NCI-H69 (cell line): ENCODE measurements at places on chromosomes 5 and 9.

GRCh38 chr9:136949239-136949816 lies 2.7 kb upstream of the LCN12 start:
- no peak for DNase-seq

GRCh38 chr9:12935714-12936113 lies 160.9 kb downstream of the LURAP1L start:
- no peak for DNase-seq

- DNase-seq, result no peak
These were observed 256.9 kb downstream of the GLIS3 start for GRCh38 chr9:4042991-4043390.

DNA sequence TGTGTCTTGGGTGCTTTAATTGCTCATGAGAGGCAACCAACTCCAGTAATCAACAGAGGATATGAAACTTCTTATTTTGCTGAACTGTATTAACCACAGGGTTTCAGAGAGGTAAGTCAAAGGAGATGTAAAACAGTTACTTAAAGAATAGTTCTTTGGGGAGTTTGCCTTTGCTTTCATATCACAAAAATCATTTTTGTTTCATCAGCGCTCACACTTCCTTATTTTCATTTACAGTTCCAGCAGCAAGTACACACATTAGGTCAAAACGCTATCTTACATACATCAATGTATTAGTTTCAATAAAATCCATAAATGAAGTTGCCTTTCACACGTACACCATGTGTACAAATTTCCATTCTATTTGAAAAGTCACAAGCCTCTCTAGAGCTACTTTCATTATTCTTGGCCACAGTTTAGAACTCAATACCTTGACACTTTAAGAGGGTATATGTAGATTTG lies 50.1 kb downstream of the ST8SIA4 start:
- DNase-seq, result no peak

GRCh38 chr5:154097031-154097430 lies 58.3 kb downstream of the MFAP3 start:
- DNase-seq, result no peak

DNA sequence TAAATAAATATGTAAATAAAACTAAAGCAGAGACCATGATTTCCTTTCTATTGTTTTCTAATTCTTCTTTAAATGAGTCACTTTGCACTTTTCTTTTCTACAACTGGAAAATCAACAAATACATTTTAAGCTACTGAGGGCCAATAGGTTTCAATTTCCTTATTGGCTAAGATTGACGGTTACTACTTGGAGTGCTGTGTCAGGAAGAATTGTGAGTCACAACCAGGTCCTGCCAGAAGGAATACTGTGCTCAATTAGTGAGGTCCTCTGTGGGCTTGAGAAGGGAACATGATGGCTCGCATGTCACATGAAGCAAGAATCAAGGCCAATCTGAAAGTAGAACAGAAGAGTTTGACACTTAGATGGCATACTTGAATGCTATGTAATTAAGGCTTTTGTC lies 110.8 kb downstream of the HMHB1 start:
- DNase-seq, result peak; percentile 15

DNA sequence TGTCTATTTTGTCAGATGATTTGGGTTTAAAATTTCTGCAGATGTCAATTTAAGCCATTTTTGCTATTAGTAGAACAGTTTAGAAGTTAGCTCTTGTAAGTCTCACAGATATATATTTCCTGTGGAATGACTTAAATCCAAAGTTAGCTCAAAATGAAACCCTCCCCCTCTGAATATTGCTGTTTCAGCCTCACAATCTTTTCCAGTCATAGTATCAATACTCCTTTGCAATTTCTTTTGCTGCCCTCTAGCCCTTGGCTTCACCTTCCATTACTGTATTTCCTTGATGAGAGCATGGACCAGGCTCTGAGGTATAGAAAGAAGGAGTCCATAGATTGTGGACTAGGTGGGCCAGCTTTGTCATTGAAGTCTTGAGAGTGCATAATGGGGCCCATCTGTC lies 124.4 kb downstream of the ATG10 start:
- DNase-seq, result no peak

GRCh38 chr5:83255268-83255667 lies 177.9 kb downstream of the XRCC4 start:
- DNase-seq, result no peak

DNA sequence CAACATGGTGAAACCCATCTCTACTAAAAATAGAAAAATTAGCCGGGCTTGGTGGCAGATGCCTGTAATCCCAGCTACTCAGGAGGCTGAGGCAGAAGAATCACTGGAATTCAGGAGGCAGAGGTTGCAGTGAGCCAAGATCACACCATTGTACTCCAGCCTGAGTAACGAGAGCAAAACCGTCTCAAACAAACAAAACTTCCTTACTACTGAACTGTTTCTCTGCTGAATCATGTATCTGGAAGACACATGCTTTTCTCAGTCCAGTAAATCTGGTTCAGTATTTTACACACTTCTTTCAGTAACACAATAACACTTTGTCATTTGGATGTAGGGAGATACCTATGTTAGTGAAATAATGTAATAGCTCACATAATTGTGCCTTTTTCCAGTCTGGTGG lies 7.9 kb downstream of the TRMT10B start:
- DNase-seq, result no peak

DNA sequence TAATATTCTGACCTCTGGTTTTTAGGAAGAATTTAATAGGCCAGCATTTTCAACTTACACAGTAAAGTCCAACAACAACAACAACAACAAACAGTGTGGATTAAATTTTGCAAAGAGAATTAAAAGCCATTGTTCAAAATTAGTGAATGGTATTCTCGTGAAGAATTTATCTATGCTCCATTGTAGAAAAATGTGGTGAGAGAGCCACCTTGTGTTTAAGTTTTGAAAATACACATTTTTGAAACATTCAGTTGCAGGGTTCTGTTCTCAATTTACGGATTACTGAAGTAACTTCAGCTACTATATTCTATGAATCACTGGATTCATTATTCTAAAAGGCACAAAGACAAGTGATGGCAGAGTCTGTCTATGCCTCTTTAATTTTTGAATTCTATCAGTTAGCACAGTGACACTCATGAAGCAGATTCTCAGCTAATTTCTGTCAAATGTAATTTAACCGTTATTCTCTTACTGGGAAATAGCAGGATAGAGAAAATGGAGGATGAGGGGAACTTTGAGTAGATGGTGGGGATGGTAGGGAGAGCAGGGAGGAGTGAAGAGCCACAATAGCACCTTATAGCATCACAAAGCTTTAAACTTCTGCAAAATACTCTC lies 11.0 kb downstream of the CCDC152 start:
- peak; percentile 19 for DNase-seq

DNA sequence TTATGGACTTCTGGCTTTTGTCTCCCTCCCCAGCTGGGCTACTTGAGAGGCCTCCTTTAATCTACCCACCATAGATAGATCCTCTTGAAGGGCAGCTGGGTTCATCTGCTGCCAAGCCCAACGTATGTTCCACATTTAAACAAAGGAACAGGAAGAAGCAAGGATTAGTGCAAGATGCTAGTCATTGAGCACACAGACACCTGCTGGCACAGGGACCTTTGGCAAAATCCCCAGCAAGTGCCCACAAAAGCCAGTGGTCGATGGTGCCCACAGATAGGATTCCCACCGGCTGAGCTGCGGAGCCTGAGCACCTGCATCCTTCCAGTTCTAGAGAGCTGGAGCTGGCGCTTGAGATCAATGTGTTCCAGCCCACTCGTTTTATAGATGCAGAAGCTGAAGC lies 57.7 kb upstream of the SHB start:
- DNase-seq, result peak; percentile 80

DNA sequence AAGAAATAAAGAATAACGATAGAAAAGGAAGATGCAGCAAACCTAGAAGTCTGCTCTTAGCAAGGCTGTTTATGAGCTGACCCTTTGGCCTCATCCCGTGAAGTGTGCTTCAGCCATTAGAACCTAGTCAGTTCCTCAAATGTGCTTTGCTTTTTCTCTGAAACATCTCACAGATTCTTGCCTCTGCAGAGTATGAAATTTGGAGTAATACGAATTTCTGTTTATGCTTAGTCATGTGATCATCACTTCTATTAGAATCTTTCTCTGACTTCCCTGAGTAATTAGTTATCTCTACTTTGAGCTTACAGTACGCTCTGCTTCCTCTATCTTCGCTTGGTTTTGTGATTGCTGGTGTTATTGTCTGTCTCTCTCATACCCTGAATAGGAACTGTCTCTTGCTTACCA lies 11.3 kb downstream of the CYSTM1 start:
- no peak for DNase-seq

DNA sequence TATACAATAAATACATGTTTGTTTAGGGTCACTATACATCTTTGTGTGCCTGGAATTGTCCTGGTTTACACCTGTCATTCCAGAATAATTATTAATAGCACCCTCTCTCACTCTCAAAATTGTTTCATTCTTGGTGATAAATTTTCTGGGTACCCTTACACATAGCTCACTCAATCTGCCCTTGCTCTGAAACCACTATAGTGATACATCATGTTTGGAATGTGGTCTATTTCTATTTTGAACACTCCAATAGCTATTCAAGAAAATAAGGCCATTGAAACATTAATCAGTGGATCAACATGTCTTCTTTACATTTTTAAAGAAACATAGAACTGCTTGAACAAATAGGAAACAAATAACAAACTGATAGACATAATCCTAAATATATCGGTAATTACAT lies 158.7 kb downstream of the ARRDC3 start:
- no peak for DNase-seq

DNA sequence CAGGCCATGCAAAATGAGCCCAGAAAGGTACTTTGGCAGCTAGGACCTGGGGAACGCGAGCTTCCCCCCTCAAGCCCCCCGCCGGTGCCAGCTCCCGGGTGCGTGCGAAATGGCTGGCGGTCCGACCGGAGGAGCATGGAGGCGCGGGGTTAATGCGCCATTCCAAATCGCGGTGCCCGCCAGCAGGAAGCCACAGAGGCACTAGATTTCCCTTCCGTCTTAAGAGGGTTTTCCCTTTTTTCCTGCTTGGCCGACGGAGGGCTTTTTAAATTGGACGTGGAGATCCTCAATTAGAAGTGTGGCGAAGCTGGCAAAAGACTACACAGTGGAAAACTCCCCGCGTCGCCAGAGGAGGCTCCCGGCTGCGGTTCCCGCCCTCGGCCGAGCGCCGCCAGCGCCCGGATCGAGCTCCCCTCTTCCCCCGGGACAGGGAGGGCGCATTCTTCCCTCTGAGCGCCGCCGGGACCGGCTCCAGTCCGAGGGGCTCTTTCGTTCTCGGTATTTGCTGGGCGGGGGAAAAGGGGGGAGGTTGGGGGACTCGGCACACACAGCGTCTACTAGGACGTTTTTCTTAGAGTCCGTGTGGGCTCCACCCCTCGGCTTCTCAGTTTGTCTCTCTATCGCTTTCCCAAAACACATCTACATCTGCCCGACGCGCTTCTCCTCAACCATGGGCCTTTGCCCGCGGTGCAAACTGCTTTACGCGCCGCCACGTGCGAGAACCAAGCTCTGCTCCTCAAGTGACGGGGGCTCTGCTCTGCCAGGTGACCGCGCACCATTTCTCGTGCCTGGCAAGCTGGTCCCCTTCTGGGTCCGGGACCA lies 3.0 kb downstream of the GDNF start:
- DNase-seq, result peak; percentile 52

- DNase-seq, result no peak
These were observed 18.1 kb upstream of the LPCAT1 start for GRCh38 chr5:1541702-1542400.

- no peak for DNase-seq
These were observed 66.0 kb upstream of the PPARGC1B start for GRCh38 chr5:149664083-149664482.

- DNase-seq, result no peak
These were observed 1.2 kb upstream of the CAPSL start for GRCh38 chr5:35939639-35940038.

DNA sequence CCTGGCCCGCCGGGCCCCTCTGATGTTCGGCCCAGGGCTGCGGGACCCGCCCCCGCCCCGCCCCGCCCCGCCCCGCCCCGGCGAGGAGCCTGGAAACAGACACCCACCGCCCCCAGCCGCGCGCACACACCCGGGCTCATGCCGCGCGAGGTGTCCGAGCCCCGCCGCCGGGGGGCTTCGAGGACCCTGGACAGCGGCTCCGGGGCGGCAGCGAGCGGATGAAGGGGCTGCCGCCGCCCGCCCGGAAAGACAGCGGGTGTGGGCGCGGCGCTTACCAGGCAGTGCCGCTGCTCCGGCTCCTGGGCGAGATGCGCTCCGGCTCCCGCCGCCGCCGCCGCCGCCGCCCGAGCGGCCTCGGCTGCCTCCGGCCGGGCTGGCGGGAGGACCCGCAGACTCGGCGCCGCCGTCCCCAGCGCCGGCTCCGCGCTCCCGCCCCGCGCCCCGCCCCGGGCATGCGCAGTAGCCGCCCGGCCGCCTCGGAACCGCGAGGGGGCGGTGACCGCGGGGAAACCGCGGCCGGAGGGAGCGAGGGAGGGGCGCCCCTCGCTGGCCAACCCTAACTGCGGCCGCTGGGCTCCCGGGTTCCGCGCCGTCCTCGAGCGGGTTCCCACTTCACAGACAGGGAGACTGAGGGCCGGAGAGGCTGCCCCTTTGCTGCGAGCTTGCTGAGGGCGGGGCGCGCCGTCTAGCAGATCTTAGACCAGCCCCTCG lies at the start of gene GPRIN1:
TSS of gene GPRIN1 (minus strand) at position 433 of the 711 bp plus-strand sequence. CDS start 10,322 bp downstream, outside the sequence.
- peak; percentile 92 for DNase-seq

DNA sequence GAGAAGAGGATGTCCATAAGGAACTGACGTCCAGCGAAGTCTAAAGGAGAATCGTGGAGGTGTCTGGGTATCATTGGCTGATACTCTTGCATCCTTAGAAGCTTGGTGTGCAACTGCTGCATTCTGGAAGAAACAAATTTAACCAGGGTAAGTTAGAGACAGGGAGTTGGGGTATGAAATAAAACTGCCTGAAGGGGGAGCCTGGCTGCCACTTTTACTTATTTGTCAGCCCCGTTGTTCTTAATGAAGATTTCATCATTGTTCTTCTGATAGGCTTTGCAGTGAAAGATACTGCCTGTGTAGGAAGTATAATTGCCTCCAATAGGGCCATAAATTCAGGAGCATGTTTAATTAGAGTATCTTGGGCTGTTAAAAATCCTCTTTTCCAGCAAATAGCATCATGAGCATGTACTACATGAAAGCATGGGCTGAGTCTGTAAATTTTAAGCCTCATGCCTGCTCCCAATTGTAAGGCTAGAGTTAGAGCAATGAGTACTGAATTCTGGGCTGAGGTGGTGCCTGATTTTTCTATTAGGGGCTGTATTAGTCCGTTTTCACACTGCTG lies 1264.5 kb upstream of the ACO1 start:
- peak; percentile 74 for DNase-seq

DNA sequence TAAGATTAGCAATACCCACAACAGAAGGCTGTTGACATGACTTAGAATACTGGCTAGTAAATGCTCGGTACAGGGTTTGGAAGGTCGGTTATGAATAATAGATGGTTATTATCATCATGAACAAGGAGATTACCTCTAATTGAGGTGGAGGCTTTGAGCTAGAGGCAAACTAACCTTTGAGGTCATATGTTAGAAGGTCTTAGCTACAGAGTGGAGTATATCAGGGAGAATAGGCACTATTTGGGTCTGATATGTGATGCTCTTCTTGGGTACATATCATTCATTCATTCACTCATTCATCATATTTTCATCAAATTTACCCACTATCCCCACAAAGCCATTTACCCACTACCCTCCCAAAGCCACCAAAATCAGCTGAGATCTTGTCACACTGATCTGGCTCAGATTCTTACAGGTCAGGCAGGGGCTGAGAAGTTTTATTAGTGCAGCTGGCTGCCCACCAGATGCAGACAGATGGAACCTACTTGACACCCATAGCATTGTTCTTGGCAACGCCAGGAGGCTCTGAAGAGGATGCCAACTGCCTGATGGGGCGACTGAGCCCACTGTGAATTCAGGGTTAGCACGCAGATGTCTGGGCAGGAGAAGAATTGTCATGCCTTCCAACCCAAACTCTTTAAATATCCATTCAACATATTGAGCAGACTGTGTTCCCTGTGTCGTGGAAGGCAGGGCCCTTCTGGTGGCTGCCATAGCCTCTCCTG lies 90.2 kb upstream of the SH3PXD2B start:
- DNase-seq, result no peak

GRCh38 chr9:84293001-84293798 lies 47.4 kb downstream of the SLC28A3 start:
- no peak for DNase-seq
